ENCODE measurements at places on chromosomes 5 and 9.
A peak's percentile ranks its signal among the peaks of the same experiment; 100 is the strongest.

DNA sequence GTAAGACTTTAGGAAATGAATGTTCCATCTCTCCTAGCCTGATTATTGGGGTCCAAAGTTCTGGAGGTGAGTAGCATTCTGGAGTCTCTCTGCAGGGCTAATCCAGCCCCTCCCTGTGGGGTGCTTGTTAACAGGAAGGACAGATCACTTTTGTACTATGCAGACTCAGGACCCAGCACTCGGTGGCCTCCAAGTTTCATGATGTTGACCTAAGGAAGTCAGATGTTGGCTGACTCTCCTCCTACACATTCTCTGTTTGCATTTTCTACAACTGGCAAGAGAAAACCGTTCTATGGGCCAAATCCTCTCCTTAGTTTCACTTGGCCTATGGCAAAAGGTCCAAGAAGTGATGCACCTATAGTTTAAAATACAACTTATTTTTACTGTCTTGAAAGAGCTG is 5.5 kb upstream of the PDE8B start:
- no peak for DNase-seq

GRCh38 chr9:135814421-135815095 is 92.8 kb downstream of the CAMSAP1 start:
- DNase-seq = no peak

GRCh38 chr5:119390404-119390803 is 34.6 kb downstream of the TNFAIP8 start:
- no peak for DNase-seq

DNA sequence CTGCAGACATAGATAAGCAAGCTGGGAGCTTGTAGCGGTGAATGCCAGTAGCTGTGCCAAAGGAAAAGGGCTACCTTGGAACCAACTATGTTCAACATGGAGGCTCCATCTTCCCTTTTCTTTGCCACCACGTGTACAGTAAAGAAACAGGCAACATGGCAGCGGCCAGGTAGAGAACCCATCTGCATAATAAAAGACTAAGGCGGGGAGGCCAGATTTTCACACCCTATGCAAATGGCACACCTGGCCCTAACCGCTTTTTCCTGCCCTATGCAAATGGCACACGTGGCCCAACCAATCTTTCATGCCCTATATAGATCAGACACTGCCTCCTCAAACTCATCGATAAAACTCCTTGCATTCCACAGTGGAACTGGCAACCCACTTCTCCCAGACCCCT is 477.5 kb upstream of the EDIL3 start:
- DNase-seq = no peak

DNA sequence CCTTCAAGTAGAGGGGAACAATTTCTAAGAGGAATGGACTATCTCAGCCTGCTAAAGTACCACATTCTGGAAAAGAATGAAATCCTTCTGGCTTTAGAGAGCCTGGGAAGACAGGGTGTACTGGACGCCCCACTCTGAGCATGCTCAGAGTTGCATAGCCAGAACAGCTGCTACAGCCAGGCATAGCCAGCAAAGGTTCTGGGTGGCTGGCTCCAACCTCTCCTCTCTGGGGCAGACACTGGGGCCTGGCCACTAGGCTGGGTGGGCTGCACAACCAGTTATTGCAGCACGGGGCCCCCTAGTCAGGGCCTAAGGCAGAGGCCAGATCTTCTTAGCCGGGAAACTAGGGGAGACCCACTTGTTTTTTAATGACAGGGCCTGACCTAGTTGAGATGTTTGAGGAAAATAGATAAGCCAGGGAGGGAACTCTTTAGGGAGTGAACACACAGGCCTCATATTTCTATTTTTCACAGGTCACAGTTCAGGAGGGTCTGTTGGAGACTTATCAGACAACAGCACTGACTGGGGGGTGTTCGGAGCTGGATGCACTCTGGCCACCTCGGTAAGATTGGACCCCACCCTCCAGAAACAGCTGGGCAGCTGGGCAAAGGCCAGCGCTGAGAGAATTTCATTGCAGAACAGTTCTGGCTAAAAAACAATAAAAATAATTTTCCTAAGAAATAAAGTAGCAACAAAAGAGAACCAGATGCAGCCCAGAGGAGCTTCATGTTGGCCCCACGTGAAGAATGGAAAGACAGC is 142.9 kb downstream of the LPAR1 start:
- no peak for DNase-seq

GRCh38 chr5:139223481-139223880 is 25.3 kb upstream of the SIL1 start:
- no peak for DNase-seq

DNA sequence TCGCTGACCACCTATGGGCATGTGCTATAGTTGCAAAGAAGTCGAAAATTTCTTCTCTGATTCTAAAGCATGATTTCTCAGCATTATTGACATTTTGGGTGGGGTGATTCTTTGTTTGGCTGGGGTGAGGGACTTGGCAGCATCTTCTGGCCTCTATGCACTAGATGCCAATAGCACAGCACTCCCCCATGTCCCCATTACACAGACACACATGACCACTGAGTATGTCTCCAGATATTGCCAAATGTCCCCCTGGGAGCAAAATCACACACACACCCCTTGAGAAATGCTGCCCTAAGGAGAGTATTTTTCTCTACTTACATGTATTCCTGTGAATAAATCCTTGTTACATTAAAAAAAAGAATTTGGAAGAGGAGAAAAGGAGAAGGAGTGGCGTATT is 89.1 kb downstream of the PDZD2 start:
- no peak for DNase-seq

GRCh38 chr5:130424341-130424740 is 520.1 kb downstream of the CHSY3 start:
- DNase-seq = peak; percentile 6

DNA sequence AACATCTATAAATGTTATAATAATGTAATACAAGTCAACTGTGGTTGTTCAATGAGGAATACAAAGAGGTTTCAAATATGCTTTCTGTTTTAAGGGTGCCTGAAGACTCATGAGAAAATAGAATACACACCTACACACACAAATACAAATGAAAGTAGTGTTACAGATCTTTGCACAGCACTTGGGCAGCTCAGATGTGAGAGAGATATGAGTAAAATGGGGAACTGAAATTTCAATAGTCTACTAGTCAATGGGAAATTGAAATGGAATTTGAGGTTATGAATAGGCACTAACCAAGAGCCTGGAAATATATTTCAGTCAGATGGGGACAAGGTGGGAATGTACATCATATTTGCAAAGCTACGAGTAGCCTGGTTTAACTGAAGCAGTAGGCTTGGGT is 96.6 kb downstream of the ISL1 start:
- DNase-seq = no peak

GRCh38 chr9:35864695-35865255 is 5.4 kb downstream of the OR13J1 start:
- DNase-seq = no peak

Data from fibroblast of skin of right biceps (primary cell).